ENCODE measurements at places on chromosomes 2 and 18.
A peak's percentile ranks its signal among the peaks of the same experiment; 100 is the strongest.

GRCh38 chr18:9859232-9859631 lies 26.5 kb upstream of the TXNDC2 start:
- DNase-seq, result no peak

- DNase-seq, result no peak
Observed at GRCh38 chr2:128301501-128301966, 17.1 kb downstream of the HS6ST1 start.

- DNase-seq, result peak; percentile 96
Observed at GRCh38 chr2:197434541-197435513, at the start of gene SF3B1. Gene SF3B1 (minus strand): TSS chr2:197435028. CDS start chr2:197434999, 29 bp downstream.

- no peak for DNase-seq
Observed at GRCh38 chr18:49610022-49610445, 48.2 kb downstream of the LIPG start.

DNA sequence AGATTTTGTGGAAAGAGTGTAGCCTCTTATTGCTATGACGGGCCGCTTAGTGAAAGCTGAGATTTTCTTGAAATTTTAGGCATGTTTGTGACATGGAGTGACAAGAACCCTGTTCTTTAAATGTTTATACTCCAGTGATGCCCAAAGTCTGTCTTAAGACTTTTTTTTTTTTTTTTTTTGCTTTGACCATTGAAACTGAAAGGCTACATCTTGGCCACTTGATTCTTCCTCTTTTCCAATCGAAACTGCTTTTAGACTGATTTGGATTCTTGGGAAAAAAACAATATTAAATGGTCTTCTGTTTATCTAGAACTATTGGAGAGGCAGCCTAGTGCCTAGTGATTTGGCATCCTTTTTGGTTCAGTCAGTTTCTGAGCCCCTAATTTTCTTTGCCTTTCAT lies 2.4 kb upstream of the SLC8A1 start:
- no peak for DNase-seq

DNA sequence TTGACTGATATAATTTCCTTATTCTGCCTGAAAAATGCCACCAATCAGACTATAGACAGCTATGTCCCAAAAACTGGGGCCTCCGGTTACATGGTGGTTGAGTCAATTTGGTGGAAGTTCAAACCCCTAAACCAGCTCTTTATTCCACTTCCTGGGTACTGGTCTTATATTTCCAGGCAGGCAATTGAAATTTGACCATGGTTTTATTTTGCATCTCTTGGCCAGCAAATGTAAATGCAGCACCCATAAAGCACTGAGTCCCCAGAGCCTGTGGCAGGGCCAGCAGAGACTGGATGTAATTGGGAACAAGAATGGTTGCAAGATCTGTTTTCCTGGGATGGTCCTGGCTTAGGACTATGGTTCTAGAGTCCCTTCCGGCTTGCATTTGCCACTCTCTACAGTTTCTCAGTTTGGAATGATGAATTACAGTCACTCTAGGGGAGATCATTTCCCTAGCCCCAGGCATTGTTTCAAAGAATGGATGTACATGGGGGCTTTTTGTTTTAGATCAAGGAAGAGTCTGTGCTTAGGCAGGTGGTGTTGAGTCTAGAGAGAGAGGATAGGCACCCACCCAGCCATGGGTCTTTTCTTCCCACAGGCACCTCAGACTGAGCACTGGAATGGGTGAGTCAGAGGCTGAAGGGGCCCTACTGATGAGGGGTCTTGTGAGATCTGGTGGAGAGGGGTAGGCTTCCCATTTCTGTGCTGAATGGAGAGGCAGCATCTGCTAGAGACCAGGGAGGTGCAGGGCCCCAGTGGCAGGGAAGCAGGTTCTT lies 108.4 kb upstream of the CDC42EP3 start:
- no peak for DNase-seq

DNA sequence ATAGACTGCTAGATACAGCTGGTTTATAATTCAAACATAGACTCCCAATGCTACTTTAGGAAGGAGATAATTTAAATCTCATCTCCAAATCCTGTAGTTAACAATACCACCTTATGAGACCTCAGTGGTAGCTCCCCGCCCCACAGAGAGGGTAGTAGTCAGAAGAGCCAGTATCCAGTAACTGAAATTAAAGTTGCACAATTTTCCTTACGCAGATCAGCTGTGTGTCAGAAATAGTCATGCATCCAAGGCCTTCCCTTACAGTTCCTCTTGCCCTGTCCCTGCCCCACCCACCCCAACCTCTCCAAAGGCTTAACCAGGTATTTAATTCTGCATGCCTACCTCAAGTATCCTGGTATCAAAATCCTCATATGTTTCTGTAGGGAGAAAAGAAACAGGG lies 15.5 kb downstream of the MRPS5 start:
- no peak for DNase-seq

GRCh38 chr2:231318436-231318835 lies 77.1 kb upstream of the B3GNT7 start:
- no peak for DNase-seq

DNA sequence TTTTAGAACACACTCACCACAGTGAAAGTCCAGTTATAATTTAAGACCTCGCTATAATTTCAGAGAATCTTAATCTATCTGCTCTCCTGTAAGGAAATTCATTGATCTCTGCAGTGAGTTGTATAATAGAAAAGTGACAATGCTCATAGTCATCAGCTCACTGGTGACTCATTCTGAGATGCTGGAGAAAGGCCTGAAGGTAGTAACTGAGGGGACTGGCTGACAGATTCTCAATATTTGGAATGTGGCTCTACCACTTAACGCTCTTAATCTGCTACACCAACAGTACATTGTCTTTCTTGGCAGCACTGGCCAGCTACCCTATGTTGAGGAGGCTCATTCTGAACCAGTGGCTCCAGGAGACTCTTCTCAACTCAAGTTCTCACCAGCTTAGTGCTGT lies 246.1 kb downstream of the RPRM start:
- no peak for DNase-seq

GRCh38 chr2:85886590-85886989 lies 2.2 kb downstream of the ST3GAL5 start:
- DNase-seq, result no peak

DNA sequence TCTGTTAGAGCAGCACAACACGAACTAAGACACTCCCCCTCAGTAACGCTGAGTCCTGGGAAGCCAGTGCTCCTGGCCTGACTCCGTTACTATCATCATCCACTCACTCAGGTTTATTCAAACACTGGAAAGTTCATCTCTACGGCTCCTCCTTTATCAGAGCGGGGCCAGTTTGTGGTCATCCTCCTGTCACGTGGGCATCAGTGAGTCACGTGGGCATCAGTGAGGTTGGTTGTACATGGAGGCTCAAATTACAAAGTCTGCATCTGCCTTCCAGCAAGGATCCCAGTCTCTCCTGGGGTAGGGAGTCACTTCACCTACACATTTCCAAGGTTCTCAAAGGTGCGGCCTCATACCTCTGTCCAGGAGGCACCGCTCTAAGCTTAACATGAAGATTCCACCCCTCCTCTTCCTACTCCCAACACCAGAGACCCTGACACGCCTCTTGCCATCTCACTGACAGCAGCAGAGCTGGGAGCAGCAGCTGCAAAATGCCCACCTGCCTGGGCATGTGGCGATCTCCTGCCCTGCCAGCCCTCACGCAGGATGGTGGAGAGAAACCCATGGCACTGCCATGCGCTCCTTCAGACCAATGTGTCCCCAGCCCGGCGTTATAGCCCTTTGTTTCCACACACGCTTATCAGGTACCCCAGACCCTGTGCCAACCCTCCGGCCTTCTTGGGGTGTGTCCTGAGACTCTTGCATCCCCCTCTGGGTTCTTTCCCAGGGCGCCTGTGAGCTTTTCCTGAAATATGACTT lies 99.2 kb upstream of the PTPRM start:
- no peak for DNase-seq

DNA sequence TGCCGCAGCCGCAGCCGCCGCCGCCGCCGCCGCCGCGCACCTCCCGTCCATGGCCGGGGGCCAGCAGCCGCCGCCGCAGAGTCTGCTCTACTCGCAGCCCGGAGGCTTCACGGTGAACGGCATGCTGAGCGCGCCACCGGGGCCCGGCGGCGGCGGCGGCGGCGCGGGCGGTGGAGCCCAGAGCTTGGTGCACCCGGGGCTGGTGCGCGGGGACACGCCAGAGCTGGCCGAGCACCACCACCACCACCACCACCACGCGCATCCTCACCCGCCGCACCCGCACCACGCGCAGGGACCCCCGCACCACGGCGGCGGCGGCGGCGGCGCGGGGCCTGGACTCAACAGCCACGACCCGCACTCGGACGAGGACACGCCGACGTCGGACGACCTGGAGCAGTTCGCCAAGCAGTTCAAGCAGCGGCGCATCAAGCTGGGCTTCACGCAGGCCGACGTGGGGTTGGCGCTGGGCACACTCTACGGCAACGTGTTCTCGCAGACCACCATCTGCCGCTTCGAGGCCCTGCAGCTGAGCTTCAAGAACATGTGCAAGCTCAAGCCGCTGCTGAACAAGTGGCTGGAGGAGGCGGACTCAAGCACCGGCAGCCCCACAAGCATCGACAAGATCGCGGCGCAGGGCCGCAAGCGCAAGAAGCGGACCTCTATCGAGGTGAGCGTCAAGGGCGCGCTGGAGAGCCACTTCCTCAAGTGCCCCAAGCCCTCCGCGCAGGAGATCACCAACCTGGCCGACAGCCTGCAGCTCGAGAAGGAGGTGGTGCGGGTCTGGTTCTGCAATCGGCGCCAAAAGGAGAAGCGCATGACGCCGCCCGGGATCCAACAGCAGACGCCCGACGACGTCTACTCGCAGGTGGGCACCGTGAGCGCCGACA lies 2.4 kb downstream of the POU3F3 start:
- no peak for DNase-seq

DNA sequence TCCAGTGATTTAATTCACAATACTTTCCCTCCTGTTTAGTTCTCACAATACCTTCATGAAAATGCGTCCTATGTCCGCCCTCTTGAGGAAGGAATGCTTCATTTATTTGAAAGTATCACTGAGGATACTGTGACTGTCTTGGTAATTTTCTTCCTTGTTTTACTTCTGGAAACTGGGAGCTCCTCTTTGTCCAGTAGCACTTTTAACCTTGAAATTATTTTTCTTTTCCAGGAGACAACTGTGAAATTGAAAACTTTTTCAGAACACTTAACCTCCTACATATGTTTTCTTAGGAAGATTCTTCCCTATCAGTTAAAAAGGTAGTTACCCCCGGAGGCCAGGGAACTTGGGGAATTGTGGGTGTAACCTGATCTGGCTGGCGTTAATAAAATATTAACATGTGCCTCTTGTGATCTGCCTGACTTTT lies 58.9 kb upstream of the STON1 start:
- peak; percentile 57 for DNase-seq

GRCh38 chr2:53505826-53506225 lies 261.8 kb upstream of the CHAC2 start:
- DNase-seq, result no peak

GRCh38 chr2:200742426-200742825 lies 69.3 kb upstream of the BZW1 start:
- DNase-seq, result no peak

DNA sequence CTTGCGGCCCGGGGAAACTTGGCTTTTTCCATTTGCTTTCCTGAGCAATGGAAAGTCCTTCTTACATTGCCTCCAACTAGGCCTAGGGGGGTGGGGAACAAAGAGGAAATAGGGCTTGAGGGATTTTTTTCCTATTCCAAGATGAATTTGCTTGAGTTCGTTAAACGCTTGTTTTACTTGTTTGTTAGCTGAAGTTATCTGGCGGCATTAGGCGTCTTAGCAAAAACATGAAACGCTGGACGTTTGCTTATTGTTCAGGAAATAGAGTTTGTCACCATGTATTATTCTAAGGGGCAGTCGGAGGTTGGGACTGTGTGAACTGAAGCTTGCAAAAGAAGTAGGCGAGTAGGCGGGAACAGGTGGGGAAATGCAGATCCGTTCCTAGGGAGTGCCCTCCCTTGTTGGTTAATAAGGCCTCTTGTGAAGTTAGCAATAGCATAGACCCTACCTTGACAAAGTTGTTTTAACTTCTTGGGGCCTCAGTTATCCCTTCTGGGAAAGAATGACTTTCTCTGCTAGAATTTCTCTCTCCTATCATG lies 1.9 kb downstream of the CABLES1 start:
- no peak for DNase-seq

DNA sequence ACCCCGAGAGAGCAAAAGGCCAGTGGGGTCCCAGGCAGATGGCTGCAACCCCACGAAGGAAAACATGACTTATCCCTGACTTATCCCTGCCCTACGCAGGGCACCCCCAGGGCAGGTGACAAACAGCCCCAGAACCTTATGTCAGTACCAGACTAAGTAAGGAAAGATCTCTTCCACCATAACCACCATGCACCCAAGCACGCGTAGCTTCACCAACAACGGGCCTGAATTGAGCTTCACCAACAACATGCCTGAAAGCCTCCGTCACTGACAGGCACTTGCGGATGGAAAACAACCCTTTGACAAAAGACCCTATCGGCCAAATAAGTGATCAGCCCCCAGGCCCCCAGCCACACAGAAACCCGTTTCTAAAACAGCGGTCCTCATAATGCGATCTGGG lies 34.1 kb downstream of the HDAC4 start:
- DNase-seq, result no peak

- no peak for DNase-seq
Observed at GRCh38 chr2:23019476-23019875, 365.5 kb upstream of the KLHL29 start.

- DNase-seq, result no peak
Observed at GRCh38 chr2:142290931-142291330, 160.1 kb upstream of the LRP1B start.

GRCh38 chr2:237724811-237725478 lies 73.6 kb upstream of the RBM44 start:
- no peak for DNase-seq

DNA sequence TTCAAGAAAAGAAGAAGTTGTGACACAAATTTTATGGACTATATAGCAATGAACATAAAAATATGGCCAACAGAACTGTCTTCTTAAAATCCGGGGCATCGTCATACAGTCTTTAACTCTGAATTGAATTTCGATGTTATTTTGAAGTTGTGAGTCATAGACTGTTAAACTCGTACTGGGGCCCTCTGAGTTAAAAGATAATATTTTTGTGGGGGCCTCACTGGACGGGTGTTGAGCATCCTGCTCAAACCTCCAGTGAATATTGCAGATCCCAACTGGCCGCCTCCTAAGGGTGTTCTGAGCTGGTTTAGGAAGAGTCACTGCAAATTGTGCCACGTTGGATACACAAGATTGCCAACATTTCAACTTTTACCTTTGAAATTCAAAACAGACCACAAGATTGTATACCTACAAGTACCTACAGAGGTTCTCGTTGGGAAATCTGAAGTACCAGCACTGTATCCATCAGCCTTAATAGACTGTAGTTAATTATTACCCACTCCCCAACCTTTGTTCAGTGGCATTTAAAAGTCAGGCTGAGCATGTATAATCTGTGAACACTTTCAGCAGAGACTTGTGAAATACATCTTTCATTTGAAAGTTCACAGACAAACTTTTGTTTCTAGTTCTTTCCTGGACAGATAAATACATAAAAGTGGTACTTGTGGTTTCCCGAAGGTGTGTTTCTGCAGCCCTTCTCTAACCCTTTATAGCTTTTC lies 27.8 kb downstream of the KLHL23 start:
- DNase-seq, result no peak
